ENCODE measurements at places on chromosomes 3 and 15.
A peak's percentile ranks its signal among the peaks of the same experiment; 100 is the strongest.

GRCh38 chr15:49904296-49904695, 214.7 kb downstream of the ATP8B4 start:
- DNase-seq: no peak

DNA sequence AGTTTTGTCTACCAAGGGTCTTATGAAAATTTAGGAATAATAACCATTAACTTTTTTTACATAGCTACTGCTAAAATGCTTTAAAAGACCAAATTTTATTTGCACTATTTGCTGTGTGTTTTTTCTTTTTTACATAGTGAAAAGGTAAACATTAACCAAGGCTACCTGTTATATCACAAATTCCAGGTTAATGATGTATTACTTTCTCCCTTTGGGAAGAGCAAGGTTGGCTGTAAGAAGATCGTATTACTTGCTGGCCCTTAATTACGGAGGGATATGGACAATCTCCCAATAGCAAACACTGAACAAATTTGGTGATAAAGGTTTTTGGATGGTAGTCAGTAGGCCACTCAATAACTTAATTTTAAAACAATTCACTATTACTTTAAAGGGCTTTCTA, 22.4 kb downstream of the LRRC58 start:
- DNase-seq: no peak

- DNase-seq: no peak
Measured at GRCh38 chr3:180274536-180274935, 237.8 kb upstream of the PEX5L start.

DNA sequence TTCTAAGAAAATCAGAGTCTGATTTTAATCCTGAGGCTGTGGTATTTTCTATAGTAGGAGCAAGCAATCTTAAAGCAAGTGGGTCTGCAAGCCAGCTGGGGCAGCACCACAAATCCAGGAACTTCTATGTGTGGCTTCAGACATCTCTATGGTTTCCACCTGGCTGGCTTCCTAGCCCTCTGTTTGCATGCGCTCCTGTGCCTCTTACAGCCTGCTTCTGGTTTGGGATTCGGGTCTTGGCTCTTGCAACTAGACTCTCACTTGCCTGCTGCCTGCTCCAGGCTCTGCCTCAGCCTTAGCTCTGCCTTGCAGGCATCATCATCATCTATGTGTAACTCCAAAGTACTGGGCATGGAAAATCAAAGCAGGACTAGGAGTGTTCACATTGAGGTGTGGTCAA, 43.4 kb downstream of the MINDY4B start:
- DNase-seq: no peak

GRCh38 chr3:48428572-48429316, 1.1 kb downstream of the PLXNB1 start:
- peak; percentile 62 for DNase-seq

Data from progenitor cell of endocrine pancreas (in vitro differentiated cells).